ENCODE measurements at places on chromosomes 6 and 20. TPM values are rescaled to one million over a fixed set of nuclear protein-coding genes. Genes with fewer than 3 reads are reported as not detected.

GRCh38 chr6:40894962-40895799 lies 143.8 kb downstream of the UNC5CL start:
- H3K27ac ChIP-seq, result no peak overlapping the region
- H3K27me3 ChIP-seq, result no peaks in the 10 kb centered on the region
- H3K4me3 ChIP-seq, result no peak overlapping the region
- H3K4me1 ChIP-seq, result no peaks in the 10 kb centered on the region
- no peaks in the 10 kb centered on the region for H3K36me3 ChIP-seq

HSPA12B gene
- 46.2 TPM for total RNA-seq

DNA sequence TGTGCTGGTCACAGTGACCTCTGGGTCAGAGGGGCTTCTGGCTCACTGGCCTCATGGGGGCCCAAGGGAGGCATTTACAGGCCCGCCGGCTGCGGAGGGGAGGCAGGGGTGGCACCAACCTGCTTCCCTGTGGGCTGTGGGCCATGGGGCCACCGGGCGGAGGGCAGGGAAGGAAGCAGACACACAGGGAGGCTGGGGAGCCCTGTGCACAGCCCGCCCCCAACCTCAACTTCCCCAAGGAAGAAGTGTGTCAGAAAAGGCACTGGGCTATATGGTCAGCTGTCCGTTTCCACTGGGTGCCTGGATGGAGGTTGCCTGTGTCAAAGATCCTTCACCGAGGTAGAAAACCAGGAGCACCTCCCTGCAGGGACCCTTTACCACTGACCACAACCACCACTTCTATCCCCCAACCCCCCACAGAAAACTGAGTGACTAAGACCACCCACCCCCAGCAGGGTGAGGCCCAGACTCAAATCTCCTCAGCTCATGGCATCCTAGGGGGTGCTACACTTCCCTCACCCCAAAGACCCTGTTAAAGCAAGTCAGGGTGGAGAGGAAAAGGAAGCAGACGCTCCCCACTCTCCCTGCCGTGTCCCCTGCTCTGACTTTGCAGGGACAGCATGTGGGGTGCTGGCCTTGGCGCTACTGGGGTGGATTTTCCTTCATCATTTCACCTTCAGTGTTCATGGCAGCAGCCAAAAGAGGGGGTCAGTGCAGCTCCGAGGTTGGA lies 5.6 kb downstream of the CST3 start:
- H3K36me3 ChIP-seq, result no peaks in the 10 kb centered on the region
- H3K27ac ChIP-seq, result peak overlapping the region; percentile 20
- H3K27me3 ChIP-seq, result no peaks in the 10 kb centered on the region
- DNase-seq, result no peak
- no peak overlapping the region for H3K4me3 ChIP-seq
- peaks cover 12% of the 10 kb centered on the region for H3K4me1 ChIP-seq

- H3K36me3 ChIP-seq, result no peaks in the 10 kb centered on the region
- no peaks in the 10 kb centered on the region for H3K4me1 ChIP-seq
- no peak for DNase-seq
- H3K27me3 ChIP-seq, result no peaks in the 10 kb centered on the region
These were observed 31.7 kb upstream of the GNRH2 start for GRCh38 chr20:3011752-3012151.

CFAP206 gene
- 0.52 TPM for total RNA-seq

DNA sequence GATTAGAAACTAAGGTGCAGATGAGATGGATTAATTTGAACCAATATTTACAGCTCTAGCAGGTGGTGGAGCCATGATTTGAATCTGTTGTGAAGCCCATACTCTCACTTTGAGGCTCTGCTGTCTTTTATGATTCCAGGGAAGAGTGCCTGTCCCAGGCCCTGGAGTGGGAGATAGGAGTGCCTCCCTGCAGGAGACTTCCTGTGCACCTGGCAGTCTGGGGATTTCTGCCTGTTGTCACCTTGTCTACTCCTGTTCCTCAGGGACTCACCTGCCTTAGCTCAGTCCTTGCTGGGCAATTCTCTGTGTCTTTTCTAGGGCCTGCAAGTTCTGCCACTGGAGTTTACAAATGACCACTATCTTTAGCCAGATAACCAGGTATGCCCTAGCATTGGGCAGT lies 46.3 kb downstream of the SCAND1 start:
- no peaks in the 10 kb centered on the region for H3K36me3 ChIP-seq
- H3K27me3 ChIP-seq, result no peaks in the 10 kb centered on the region
- no peak overlapping the region for H3K4me3 ChIP-seq
- DNase-seq, result no peak
- no peak overlapping the region for H3K27ac ChIP-seq
- no peaks in the 10 kb centered on the region for H3K4me1 ChIP-seq

DSTN gene
- 638 TPM for total RNA-seq

GRCh38 chr6:71457929-71458328 lies 169.3 kb downstream of the OGFRL1 start:
- H3K27ac ChIP-seq, result no peak overlapping the region
- H3K4me1 ChIP-seq, result no peaks in the 10 kb centered on the region
- DNase-seq, result no peak
- H3K36me3 ChIP-seq, result no peaks in the 10 kb centered on the region

GRCh38 chr6:29537714-29538403 lies 21.7 kb downstream of the UBD start:
- no peaks in the 10 kb centered on the region for H3K4me1 ChIP-seq
- no peaks in the 10 kb centered on the region for H3K36me3 ChIP-seq
- H3K27ac ChIP-seq, result no peak overlapping the region
- no peak overlapping the region for H3K4me3 ChIP-seq
- no peak for DNase-seq
- H3K27me3 ChIP-seq, result no peaks in the 10 kb centered on the region

WFDC5 gene
- not detected for total RNA-seq

- H3K27me3 ChIP-seq, result no peaks in the 10 kb centered on the region
- no peaks in the 10 kb centered on the region for H3K4me1 ChIP-seq
- no peak overlapping the region for H3K27ac ChIP-seq
- no peak overlapping the region for H3K4me3 ChIP-seq
- H3K36me3 ChIP-seq, result no peaks in the 10 kb centered on the region
These were observed 135.6 kb upstream of the PTPRK start for GRCh38 chr6:128655978-128656498.
